Heart right ventricle (tissue), 16 donors: ENCODE measurements at places on chromosomes 13 and 19. TPM values are rescaled to one million over a fixed set of nuclear protein-coding genes. Genes with fewer than 3 reads are reported as not detected.
A peak's percentile ranks its signal among the peaks of the same experiment; 100 is the strongest.

- no peaks in the 10 kb centered on the region for H3K4me1 ChIP-seq
- H3K4me3 ChIP-seq: no peak overlapping the region
- H3K36me3 ChIP-seq: no peaks in the 10 kb centered on the region
- no peak for DNase-seq
- no peaks in the 10 kb centered on the region for H3K27me3 ChIP-seq
Observed at GRCh38 chr19:43622956-43623355, 3.5 kb upstream of the ZNF428 start.

Gene LPAR6
- 11.4 TPM for total RNA-seq

GRCh38 chr13:107374038-107374437, 806.1 kb upstream of the ARGLU1 start:
- H3K27ac ChIP-seq: no peak overlapping the region
- H3K4me3 ChIP-seq: no peak overlapping the region
- H3K27me3 ChIP-seq: no peaks in the 10 kb centered on the region
- no peak for DNase-seq

DNA sequence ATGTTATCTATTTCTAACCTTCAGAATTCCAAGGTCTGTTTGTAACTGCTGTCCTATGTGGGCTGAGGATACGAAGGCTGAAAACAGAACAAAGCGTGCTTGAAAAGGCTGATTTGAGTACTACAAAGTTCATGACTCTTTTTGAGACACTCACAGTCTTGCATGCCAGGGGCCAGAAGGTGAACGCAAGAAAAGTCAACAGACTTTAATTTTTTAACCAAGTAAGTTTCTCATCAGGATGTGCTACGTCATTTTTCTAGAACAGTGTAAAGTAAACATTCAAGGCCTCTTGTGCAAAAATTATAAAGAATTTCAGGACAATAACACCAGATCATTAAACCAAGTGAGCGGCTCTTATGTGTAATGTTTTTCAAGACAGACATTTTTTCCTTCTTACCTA, 163.5 kb downstream of the COG6 start:
- H3K27me3 ChIP-seq: no peaks in the 10 kb centered on the region
- H3K4me1 ChIP-seq: no peaks in the 10 kb centered on the region
- DNase-seq: no peak
- no peak overlapping the region for H3K27ac ChIP-seq

Gene TFDP1
- 41.6 TPM for total RNA-seq

- no peak overlapping the region for H3K4me3 ChIP-seq
- no peak for DNase-seq
- H3K27ac ChIP-seq: no peak overlapping the region
- no peaks in the 10 kb centered on the region for H3K36me3 ChIP-seq
- H3K4me1 ChIP-seq: no peaks in the 10 kb centered on the region
- H3K27me3 ChIP-seq: no peaks in the 10 kb centered on the region
Observed at GRCh38 chr19:46520616-46521015, 24.9 kb upstream of the PNMA8B start.

Gene CCL25
- not detected for total RNA-seq

DNA sequence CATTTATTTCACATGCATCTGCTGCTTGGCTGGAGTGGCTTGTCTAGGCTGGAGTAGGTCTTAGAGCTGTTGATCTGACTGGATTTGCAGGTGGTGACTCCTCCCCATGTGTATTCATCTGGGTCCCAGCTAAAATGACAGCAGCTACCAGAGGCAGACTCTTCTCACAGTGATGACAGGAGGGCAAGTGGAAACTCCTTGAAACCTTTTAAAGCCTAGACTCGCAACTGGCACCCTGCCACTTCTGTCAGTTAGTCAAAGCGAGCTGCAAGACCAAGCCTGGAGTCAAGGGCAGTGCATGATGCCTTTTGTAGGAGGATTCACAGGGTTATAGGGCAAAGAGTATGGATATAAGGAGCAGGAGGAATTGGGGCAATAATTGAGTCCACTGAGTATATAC, 65.2 kb downstream of the TEX26 start:
- no peaks in the 10 kb centered on the region for H3K36me3 ChIP-seq
- peaks cover 4% of the 10 kb centered on the region for H3K27me3 ChIP-seq
- H3K4me1 ChIP-seq: no peaks in the 10 kb centered on the region
- H3K4me3 ChIP-seq: no peak overlapping the region
- DNase-seq: peak; percentile 31

Gene PABPC3
- not detected for total RNA-seq

- H3K4me1 ChIP-seq: no peaks in the 10 kb centered on the region
- H3K36me3 ChIP-seq: no peaks in the 10 kb centered on the region
- H3K27me3 ChIP-seq: peaks cover 70% of the 10 kb centered on the region
- no peak overlapping the region for H3K4me3 ChIP-seq
- no peak for DNase-seq
Observed at GRCh38 chr19:51664997-51665396, 18.4 kb upstream of the SIGLEC14 start.

DNA sequence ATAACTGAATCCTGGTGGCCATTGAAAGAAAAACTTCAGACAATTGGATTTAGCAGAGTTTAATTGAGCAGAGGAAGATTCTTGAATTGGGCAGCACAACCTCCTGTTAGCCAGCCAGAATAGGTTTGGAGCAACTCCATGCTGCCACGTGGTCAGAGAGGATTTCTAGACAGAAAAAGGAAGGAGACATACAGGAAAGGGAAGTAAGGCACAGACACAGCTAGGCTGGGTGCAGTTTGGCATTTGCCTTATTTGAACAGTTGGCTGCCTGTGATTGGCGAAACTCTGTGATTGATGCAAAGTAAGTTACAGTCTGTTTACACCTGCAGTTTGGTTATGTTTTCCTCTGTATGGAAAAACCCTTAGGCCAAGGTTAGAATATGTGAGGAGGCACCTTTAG, 85.8 kb upstream of the SPATA13 start:
- no peak for DNase-seq
- no peak overlapping the region for H3K27ac ChIP-seq
- no peak overlapping the region for H3K4me3 ChIP-seq
- H3K4me1 ChIP-seq: peaks cover 41% of the 10 kb centered on the region
- no peaks in the 10 kb centered on the region for H3K27me3 ChIP-seq
- no peaks in the 10 kb centered on the region for H3K36me3 ChIP-seq

Gene TMEM238
- not detected for total RNA-seq

Gene ZNF813
- 1.7 TPM for total RNA-seq

Gene FFAR3
- total RNA-seq: not detected

Gene APC2
- 0.08 TPM for total RNA-seq

Gene CGB2
- total RNA-seq: not detected

Gene TINCR
- total RNA-seq: not detected

Gene BICRA
- total RNA-seq: 7.2 TPM
